ENCODE measurements at places on chromosomes 3 and 15.

GRCh38 chr3:31295150-31295765 is 237.5 kb upstream of the STT3B start:
- H3K36me3 ChIP-seq: no peaks in the 10 kb centered on the region
- no peak overlapping the region for H3K4me3 ChIP-seq
- peaks cover 3% of the 10 kb centered on the region for H3K27me3 ChIP-seq
- no peak overlapping the region for H3K27ac ChIP-seq
- H3K4me1 ChIP-seq: peaks cover 9% of the 10 kb centered on the region

DNA sequence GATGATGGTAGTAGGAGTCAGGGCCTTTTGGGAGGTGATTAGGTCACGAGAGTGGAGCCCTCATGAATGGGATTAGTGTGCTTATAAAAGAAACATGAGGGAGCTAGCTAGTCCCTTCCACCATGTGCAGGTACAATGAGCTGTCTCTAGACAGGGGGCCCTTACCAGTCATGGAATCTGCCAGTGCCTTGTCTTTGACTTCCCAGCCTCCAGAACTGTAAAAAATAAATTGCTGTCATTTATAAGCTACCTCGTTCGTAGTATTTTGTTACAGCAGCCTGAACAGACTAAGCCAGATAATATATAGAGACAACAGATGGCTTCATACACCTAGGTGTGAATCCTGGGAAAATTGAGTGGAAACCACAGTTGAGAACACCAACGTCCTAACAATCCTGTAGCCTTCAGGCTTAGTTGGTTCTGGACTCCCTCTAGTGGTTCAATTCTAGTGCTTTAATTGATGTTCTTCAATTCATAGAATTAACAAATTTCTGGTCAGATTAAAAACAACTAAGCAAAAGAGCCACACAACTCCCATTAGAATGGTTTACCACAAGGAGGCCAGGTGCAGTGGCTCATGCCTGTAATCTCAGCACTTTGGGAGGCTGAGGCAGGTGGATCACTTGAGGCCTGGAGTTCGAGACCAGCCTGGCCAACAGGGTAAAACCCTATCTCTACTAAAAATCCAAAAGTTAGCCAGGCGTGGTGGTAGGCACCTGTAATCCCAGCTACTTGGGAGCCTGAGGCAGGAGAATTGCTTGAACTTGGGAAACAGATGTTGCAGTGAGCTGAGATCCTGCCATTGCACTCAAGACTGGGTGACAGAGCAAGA is 21.3 kb upstream of the GATM start:
- no peaks in the 10 kb centered on the region for H3K4me1 ChIP-seq
- no peak overlapping the region for H3K27ac ChIP-seq
- H3K27me3 ChIP-seq: peaks cover 3% of the 10 kb centered on the region
- no peaks in the 10 kb centered on the region for H3K36me3 ChIP-seq
- DNase-seq: no peak

GRCh38 chr15:99628374-99629001 is 62.7 kb downstream of the MEF2A start:
- no peak overlapping the region for H3K27ac ChIP-seq
- peaks cover 4% of the 10 kb centered on the region for H3K4me1 ChIP-seq
- H3K27me3 ChIP-seq: no peaks in the 10 kb centered on the region
- no peak overlapping the region for H3K4me3 ChIP-seq
- H3K36me3 ChIP-seq: no peaks in the 10 kb centered on the region
- no peak for DNase-seq

GRCh38 chr15:78438619-78439285 is 736 bp downstream of the IREB2 start:
- H3K4me3 ChIP-seq: peak overlapping the region; percentile 95
- peaks cover 8% of the 10 kb centered on the region for H3K4me1 ChIP-seq
- H3K27me3 ChIP-seq: peaks cover 8% of the 10 kb centered on the region

DNA sequence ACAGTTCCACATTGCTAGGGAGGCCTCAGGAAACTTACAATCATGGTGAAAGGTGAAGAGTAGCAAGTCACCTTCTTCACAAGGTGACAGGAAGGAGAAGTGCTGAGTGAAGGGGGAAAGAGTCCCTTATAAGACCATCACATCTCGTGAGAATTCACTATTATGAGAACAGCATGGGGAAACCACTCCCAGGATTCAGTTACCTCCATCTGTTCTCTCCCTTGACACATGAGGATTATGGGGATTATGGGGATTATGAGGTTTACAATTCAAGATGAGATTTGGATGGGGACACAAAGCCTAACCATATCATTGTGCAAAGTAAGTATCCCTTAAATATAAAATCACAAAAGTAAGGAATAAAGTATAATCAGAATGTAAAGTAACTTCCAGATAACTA is 375.9 kb upstream of the NAALADL2 start:
- no peak overlapping the region for H3K4me3 ChIP-seq
- H3K27me3 ChIP-seq: no peaks in the 10 kb centered on the region
- no peaks in the 10 kb centered on the region for H3K36me3 ChIP-seq
- no peak for DNase-seq
- H3K27ac ChIP-seq: no peak overlapping the region
- peaks cover 9% of the 10 kb centered on the region for H3K4me1 ChIP-seq

- H3K36me3 ChIP-seq: no peaks in the 10 kb centered on the region
- no peaks in the 10 kb centered on the region for H3K4me1 ChIP-seq
- no peak for DNase-seq
- H3K27me3 ChIP-seq: peaks cover 1% of the 10 kb centered on the region
These were observed 152.2 kb upstream of the MEIS2 start for GRCh38 chr15:37252530-37252929.

- H3K36me3 ChIP-seq: no peaks in the 10 kb centered on the region
- no peak overlapping the region for H3K27ac ChIP-seq
- H3K27me3 ChIP-seq: no peaks in the 10 kb centered on the region
- H3K4me3 ChIP-seq: no peak overlapping the region
These were observed 92.4 kb downstream of the GHSR start for GRCh38 chr3:172355836-172356235.

Data from glutamatergic neuron (in vitro differentiated cells).